CD4-positive, alpha-beta memory T cell (primary cell): ENCODE measurements at places on chromosomes 5 and 9. TPM values are rescaled to one million over a fixed set of nuclear protein-coding genes. Genes with fewer than 3 reads are reported as not detected.

- H3K27me3 ChIP-seq, result no peaks in the 10 kb centered on the region
- no peak overlapping the region for H3K27ac ChIP-seq
- DNase-seq, result no peak
- no peak overlapping the region for H3K4me3 ChIP-seq
These were observed 108.9 kb downstream of the F2RL2 start for GRCh38 chr5:76514292-76514691.

DNA sequence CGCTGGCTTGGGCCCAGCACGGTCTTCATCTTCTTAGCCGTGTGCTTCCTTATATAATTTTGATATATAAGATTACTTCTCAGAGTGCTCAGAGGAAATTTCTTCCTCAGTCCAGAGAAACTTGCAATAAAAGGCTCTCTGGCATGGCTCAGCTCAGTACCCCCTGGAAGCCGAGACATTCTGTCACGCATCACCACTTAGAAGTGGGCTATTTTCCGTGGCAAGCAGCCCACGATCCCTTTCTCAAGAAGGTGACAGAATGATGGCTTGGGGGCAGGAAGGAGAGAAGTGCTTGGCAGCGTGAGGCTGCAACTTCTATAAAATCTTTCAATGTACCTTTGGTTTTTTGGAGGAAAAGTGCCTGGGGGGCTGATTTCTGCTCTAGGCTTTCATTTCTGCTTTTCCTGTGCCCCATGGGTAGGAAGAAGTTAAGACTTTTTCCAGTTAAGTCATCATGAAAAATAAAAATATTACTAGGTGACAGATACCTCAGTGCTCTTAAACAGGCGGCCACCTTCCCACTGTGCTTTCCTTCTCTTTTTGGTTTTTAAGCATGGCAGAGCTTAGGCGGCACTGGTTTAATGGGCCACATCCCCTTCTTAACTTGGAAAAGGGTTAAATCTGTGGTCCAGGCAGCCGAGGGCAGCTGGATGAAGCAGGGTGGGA lies 104.6 kb downstream of the MVB12B start:
- H3K4me3 ChIP-seq, result no peak overlapping the region
- no peaks in the 10 kb centered on the region for H3K4me1 ChIP-seq
- H3K36me3 ChIP-seq, result no peaks in the 10 kb centered on the region
- H3K27ac ChIP-seq, result no peak overlapping the region
- H3K27me3 ChIP-seq, result no peaks in the 10 kb centered on the region
- DNase-seq, result no peak

DNA sequence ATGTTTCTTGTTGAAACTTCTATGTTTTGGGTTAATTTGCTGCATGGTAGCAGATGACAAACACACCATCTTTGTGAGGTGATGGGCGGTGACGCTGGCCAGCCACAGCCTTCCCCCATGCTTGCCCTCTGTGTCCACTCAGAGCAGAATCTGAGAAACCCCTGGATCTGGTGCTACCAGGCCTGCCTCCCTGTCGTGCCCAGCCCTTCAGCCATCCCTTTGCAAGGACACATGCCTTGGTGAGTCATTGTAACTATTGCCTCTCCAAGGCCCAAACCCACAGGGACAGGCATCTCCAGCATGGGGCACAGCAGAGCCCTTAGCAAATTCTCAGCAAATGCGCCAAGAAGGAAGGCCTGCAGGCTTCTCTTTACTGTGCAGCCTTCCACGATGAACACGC lies 48.1 kb upstream of the FCN1 start:
- no peak overlapping the region for H3K4me3 ChIP-seq
- no peak for DNase-seq
- H3K4me1 ChIP-seq, result no peaks in the 10 kb centered on the region
- H3K36me3 ChIP-seq, result no peaks in the 10 kb centered on the region
- no peak overlapping the region for H3K27ac ChIP-seq

Gene RNF183
- polyA plus RNA-seq, result not detected

Gene MYMK
- polyA plus RNA-seq, result not detected

- no peak overlapping the region for H3K27ac ChIP-seq
- DNase-seq, result no peak
- no peaks in the 10 kb centered on the region for H3K27me3 ChIP-seq
- no peak overlapping the region for H3K4me3 ChIP-seq
- H3K36me3 ChIP-seq, result no peaks in the 10 kb centered on the region
These were observed 33.5 kb downstream of the HAPLN1 start for GRCh38 chr5:83687124-83687619.

- no peak overlapping the region for H3K4me3 ChIP-seq
- no peak for DNase-seq
- H3K27ac ChIP-seq, result no peak overlapping the region
- H3K4me1 ChIP-seq, result no peaks in the 10 kb centered on the region
These were observed 541.4 kb downstream of the CSNK1G3 start for GRCh38 chr5:124053340-124053739.

DNA sequence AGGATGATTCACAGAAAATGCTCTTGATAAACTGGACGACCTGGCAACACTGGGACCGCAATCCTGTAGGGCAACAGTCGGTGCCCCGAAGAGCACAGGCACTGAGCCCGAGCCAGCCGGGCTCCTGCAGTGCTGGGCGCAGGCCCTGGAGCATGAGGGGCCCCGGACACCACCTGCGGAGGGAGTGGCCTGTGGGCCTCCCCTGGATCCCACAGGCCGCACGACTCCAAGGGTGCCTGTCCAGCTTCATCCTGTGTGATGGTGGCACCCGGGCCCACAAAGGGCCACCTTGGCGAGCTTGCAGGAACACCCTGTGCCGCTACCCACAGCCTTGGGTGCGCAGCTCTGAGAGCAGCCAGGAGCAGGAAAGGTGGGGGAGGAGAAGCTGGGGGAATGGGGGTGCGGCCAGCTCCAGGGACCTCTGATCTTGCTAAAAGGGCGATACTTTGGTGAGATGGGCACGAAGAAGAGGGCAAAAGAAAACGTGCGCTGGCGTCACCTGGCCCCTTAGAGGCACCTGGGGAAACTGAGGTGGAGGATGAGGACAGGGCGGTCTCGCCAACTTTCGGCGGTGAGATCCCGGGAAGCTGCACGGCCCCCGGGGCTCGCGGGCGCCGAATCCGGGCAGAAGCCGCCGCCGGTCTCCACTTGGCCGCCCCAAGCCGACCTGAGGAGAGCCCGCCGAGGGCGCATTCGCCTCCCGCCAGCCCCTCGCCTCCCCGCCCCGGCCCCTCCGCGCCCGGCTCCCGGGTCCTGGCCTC lies 722 bp downstream of the TBC1D9B start:
- peaks cover 23% of the 10 kb centered on the region for H3K4me1 ChIP-seq
- no peaks in the 10 kb centered on the region for H3K27me3 ChIP-seq
- DNase-seq, result peak; percentile 28
- peak overlapping the region; percentile 54 for H3K27ac ChIP-seq
- peaks cover 4% of the 10 kb centered on the region for H3K36me3 ChIP-seq

GRCh38 chr9:16090907-16091629 lies 538.2 kb downstream of the CCDC171 start:
- DNase-seq, result no peak
- no peaks in the 10 kb centered on the region for H3K36me3 ChIP-seq
- H3K27me3 ChIP-seq, result no peaks in the 10 kb centered on the region

DNA sequence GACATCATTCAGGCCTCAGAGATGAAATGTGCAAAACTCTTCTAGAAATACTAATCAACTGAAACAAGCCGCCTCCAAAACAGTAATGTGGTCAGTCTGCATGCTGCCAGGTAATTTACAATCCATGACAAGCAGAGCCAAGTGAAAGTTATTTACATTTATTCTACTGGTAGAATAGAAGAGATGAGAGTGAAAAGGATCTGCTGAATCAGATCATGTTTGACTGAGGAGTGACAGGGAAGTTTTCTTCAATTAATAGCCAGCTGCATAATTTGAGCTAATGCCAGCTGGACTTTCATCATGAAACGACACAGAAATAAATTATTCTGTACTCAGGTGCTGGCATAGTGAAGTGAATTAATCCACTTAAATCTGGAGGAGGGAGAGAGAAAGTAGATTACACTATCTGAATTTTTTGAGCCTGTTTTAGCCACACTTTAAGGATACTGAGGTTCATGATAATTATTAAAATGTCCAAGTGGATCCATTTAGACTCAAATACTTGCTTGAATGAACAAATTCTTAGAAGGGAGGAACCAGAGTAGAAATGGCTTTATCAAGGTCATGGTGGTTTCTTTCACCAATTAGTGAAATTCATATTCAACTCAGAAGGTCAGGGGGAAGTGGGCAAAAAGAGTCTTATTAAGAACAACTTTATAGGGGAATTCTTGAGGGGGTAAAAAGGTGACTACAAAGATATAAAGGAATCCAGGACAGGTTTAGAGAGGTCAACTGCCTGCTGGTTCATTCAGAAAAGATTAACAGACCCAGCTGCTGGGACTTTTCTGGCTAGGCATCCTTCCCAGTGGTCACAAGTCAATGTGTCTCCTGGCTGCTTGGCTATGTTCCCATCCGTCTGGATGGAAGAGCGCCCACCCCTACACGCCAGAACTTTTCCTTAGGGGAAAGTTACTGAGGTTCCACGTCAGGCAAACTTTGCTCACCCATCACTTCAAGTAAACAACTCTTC lies 350.4 kb downstream of the PDE4D start:
- H3K4me3 ChIP-seq, result no peak overlapping the region
- DNase-seq, result no peak
- H3K36me3 ChIP-seq, result no peaks in the 10 kb centered on the region
- H3K27ac ChIP-seq, result no peak overlapping the region
- no peaks in the 10 kb centered on the region for H3K4me1 ChIP-seq
- H3K27me3 ChIP-seq, result no peaks in the 10 kb centered on the region

DNA sequence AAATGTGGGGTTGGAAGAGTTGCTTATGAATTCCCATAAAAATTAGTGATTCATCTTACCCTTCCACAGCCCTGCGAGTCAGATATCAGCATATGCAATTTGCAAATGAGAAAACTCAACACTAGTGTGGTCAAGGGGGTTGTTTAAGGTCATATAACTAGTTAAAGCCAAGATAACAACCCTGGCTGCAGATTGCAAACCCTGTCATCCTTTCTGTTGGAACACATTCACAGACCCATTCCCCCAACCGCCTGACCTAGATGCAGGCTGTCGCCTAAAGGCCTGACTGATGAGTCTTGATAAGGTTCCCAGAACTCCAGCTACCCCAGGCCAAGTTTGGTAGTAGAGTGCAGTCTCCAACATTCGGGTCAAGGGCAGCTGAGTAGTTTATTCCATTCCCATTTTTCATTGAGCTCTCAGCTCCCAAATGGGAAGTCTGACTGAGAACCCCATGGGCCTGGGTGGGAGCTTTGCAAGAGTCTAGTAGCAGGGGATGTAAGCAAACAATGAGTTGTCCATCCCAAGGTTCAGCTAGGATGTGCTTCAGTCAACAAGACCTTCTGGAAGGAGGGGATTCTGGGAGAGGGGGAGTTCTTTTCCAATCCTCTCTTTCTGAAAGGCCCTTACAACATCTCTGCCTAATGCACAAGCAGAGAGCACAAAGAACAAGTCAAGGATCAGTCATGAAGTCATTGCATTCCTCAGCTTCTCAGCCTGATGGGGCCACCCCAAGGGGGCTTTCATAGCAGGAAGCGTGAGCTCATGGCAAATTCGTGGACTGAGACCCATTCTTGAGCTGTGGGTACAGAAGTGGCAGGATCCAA lies 40.3 kb downstream of the ADAM19 start:
- no peak for DNase-seq
- no peak overlapping the region for H3K4me3 ChIP-seq
- H3K36me3 ChIP-seq, result peaks cover 19% of the 10 kb centered on the region
- H3K4me1 ChIP-seq, result peaks cover 40% of the 10 kb centered on the region

Gene IRGM
- polyA plus RNA-seq, result 1.5 TPM

Gene PAPPA
- not detected for polyA plus RNA-seq

Gene ARSK
- polyA plus RNA-seq, result 13.2 TPM

DNA sequence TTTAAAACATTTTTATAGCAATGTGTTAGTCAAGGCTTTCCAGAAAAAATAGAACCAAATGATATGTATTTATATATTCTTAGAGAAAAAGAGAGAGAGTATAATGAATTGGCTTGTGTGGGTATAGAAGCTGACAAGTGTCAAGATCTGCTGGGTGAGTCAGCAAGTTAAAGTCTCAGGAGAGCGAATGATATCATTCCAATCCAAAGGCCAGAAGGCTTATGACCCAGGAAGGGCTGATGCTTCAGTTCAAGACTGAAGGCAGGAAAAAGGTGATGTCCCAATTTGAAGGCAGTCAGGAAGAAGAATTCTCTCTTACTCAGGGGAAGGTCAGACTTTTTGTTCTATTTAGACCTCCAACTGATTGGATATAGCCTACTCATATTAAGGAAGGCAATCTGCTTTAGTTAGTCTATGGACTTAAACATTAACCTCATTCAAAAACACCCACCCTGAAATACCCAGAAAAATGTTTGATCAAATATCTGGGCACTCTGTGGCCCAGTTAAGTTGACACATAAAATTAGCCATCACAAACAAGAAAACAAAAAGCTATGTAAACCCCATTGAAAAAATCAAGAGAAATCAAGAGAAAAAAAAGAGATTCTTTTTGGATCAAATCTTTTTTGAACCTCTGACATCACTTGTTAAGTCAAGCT lies 189.6 kb downstream of the PIK3R1 start:
- H3K4me3 ChIP-seq, result no peak overlapping the region
- H3K4me1 ChIP-seq, result peaks cover 21% of the 10 kb centered on the region
- H3K36me3 ChIP-seq, result no peaks in the 10 kb centered on the region
- no peaks in the 10 kb centered on the region for H3K27me3 ChIP-seq
- DNase-seq, result no peak

- H3K4me1 ChIP-seq, result peaks cover 4% of the 10 kb centered on the region
- no peaks in the 10 kb centered on the region for H3K27me3 ChIP-seq
- no peak for DNase-seq
These were observed 3.9 kb downstream of the S1PR3 start for GRCh38 chr9:88995200-88995577.

Gene LOX
- not detected for polyA plus RNA-seq

Gene LPAR1
- polyA plus RNA-seq, result not detected

Gene CYLC2
- not detected for polyA plus RNA-seq

Gene PRPF4
- polyA plus RNA-seq, result 19.2 TPM

Gene SHOC1
- polyA plus RNA-seq, result 0.13 TPM

- no peak overlapping the region for H3K4me3 ChIP-seq
- no peaks in the 10 kb centered on the region for H3K4me1 ChIP-seq
- H3K27me3 ChIP-seq, result no peaks in the 10 kb centered on the region
- H3K36me3 ChIP-seq, result no peaks in the 10 kb centered on the region
- H3K27ac ChIP-seq, result no peak overlapping the region
- no peak for DNase-seq
These were observed 123.3 kb downstream of the SUSD1 start for GRCh38 chr9:112051812-112052211.

- no peaks in the 10 kb centered on the region for H3K36me3 ChIP-seq
- H3K4me3 ChIP-seq, result no peak overlapping the region
- DNase-seq, result no peak
These were observed 52.4 kb upstream of the PSD2 start for GRCh38 chr5:139743001-139743771.

Gene SLC34A3
- polyA plus RNA-seq, result not detected

Gene KCNN2
- polyA plus RNA-seq, result not detected
